Activated T-helper 1 cell treated with anti-CD3 and anti-CD28 coated beads, Interleukin-12 subunit alpha, Interleukin-12 subunit beta, Interleukin-2, Interleukin-4 antibody, amounts not matched to agents 30 ng/mL and 10 ng/mL and 1 ng/mL, durations not matched to agents 14 hours and 24 hours and 36 hours (primary cell): ENCODE measurements at places on chromosomes 7 and 10.

DNA sequence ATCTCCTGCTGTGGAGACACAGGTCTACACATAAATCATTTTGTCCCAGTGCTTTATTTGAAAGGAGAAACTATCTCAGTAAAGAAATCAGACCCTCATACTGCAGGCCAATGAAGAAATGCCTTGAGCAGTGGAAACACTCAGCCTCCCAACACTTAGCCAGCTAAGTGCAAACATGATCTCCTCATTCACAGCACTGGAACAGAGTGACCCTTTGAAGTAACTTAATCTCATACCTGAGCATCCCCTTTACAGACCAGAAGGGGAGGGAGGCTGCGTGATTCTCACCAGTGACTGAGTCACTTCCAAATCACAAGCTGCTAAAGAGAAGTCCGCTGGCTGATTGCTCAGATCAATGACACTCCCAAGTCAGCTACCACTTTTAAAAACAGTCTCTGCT lies 4.5 kb downstream of the CHST15 start:
- H3K27ac ChIP-seq, result no peak overlapping the region
- no peaks in the 10 kb centered on the region for H3K4me1 ChIP-seq
- H3K4me3 ChIP-seq, result no peak overlapping the region
- peaks cover 35% of the 10 kb centered on the region for H3K27me3 ChIP-seq

DNA sequence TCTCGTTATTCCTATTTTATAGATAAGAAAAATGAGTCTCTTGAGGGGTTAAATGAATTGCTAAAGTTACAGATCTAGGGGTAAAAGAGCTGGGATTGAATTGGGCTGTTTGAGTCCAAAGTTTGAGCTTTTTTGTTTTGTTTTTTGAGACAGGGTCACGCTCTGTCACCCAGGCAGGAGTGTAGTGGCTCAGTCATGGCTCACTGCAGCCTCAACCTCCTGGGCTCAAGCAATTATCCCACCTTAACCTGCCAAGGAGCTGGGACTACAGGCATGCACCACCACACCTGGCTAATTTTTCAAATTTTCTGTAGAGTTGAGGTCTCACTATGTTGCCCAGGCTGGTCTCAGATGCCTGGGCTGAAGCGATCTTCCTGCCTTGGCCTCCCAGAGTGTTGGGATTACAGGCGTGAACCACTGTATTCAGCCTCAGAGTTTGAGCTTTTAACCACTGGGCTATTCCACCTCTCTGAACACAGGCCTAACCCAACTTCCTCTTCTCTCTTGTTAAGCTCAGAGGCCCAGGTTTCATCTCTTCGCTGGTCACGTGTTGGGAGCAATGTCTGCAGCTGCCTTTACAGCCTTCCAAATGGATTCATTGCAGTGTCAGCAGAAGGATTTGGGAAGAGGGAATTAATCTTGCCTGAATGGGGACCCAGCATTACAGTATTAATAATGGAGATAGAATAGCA lies 8.0 kb downstream of the SUFU start:
- peaks cover 25% of the 10 kb centered on the region for H3K36me3 ChIP-seq
- H3K4me1 ChIP-seq, result peaks cover 17% of the 10 kb centered on the region
- DNase-seq, result no peak
- H3K27ac ChIP-seq, result peak overlapping the region; percentile 51
- no peaks in the 10 kb centered on the region for H3K27me3 ChIP-seq

GRCh38 chr10:22834471-22834870 lies 93.4 kb upstream of the ARMC3 start:
- no peak for DNase-seq
- no peaks in the 10 kb centered on the region for H3K36me3 ChIP-seq
- no peak overlapping the region for H3K27ac ChIP-seq

GRCh38 chr10:132421847-132422751 lies 25.1 kb downstream of the PWWP2B start:
- H3K36me3 ChIP-seq, result no peaks in the 10 kb centered on the region
- no peaks in the 10 kb centered on the region for H3K27me3 ChIP-seq
- no peak for DNase-seq

- no peaks in the 10 kb centered on the region for H3K36me3 ChIP-seq
- DNase-seq, result no peak
- no peaks in the 10 kb centered on the region for H3K4me1 ChIP-seq
- no peak overlapping the region for H3K4me3 ChIP-seq
- no peak overlapping the region for H3K27ac ChIP-seq
These were observed 120.0 kb downstream of the PDE1C start for GRCh38 chr7:31950091-31950755.

DNA sequence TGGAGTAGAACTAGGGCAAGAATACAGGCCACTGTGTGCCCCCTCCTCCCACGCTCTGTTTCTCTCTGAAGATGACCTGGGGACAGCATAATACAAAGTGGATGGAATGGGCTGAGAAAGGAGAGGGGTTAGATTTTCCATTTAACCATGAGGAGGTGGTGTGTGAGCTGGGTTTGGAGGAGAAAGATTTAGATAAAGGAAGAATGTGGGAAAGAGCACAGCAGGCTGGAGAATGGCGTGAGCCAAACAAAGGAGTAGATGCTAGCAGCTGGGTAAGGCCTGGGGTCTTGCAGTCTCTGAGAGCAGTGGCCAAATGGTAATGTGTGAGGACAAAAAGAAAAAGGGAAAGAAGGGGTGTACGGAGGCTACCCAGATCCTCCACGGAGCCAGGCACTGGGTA lies 8.6 kb downstream of the PNLIPRP2 start:
- DNase-seq, result no peak
- no peaks in the 10 kb centered on the region for H3K4me1 ChIP-seq
- no peak overlapping the region for H3K4me3 ChIP-seq
- no peaks in the 10 kb centered on the region for H3K36me3 ChIP-seq
- H3K27ac ChIP-seq, result no peak overlapping the region
